ENCODE measurements at places on chromosomes 6 and 20. TPM values are rescaled to one million over a fixed set of nuclear protein-coding genes. Genes with fewer than 3 reads are reported as not detected.

Gene PXT1
- total RNA-seq = 0.29 TPM

Gene ADGB
- not detected for total RNA-seq

Gene DAAM2
- not detected for total RNA-seq

Gene RBPJL
- total RNA-seq = not detected

Gene LAMA5
- total RNA-seq = 0.83 TPM

Gene SSTR4
- total RNA-seq = not detected

Gene ACOT8
- 26.5 TPM for total RNA-seq

Gene LAMP5
- total RNA-seq = not detected

- DNase-seq = no peak
These were observed 12.6 kb downstream of the ADTRP start for GRCh38 chr6:11766043-11766442.

GRCh38 chr6:28587746-28588075, 62.0 kb downstream of the GPX5 start:
- no peak for DNase-seq

DNA sequence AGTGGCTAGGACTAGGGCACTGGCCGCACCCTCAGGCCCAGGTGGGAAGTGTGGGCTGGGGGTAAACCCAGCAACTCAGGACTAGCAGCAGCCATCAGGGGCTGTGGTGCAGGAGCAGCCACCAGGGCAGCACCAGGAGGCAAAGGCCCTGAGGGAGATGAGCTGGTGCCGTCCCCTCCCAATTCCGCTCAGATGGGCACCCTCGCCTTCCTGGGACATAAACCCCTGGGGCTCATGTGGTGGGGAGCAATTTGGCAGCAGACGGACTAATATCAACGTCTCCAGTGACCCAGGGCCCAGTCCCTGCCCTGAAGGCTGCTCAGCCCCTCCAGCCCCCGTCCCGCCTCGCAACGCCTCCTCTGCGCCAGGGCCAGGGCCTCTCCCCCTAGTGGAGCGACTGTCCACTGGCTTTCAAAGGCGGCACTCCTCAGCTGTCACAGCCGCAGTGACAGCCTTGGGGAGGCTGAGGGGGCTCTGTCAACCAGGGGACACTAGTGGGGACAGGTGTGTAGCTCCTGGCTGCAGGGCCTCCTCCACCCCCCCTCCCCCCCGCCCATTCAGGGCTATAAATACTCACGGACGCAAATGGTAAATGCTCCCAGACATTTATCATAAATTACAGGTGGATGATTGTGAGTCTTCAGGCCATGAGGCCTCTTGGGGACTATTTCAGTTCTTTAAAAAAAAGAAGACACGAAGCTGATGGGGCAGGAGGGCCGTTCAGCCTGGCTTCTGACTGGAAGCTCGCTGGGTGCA, 349.9 kb downstream of the ZFAND3 start:
- no peak for DNase-seq

GRCh38 chr6:155364844-155365437, 50.7 kb upstream of the TFB1M start:
- no peak for DNase-seq

GRCh38 chr6:10564975-10565673, 44.0 kb downstream of the GCNT2 start:
- DNase-seq = no peak

DNA sequence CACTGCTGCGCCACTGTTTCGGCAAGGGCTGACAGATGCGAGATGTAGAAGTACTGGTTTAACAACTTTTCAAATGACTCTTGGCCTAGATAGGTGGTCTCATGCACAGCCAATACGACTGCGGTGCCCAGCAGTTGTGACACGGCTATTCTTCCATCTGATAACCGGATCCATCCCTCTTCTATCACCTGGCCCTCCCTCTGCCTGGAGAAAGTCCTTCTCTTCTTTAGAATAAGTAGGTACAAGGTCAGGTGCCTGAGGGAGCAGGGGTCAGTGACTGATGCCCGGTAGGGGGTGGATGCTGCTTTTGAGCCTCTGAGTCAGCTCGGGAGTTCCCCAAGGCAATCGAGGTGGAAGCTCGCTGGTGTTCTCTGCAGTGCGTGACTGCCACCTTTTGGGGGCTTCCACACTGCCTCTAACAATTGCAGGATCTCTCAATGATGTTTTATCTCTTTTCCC, 166.8 kb upstream of the GRIK2 start:
- no peak for DNase-seq

DNA sequence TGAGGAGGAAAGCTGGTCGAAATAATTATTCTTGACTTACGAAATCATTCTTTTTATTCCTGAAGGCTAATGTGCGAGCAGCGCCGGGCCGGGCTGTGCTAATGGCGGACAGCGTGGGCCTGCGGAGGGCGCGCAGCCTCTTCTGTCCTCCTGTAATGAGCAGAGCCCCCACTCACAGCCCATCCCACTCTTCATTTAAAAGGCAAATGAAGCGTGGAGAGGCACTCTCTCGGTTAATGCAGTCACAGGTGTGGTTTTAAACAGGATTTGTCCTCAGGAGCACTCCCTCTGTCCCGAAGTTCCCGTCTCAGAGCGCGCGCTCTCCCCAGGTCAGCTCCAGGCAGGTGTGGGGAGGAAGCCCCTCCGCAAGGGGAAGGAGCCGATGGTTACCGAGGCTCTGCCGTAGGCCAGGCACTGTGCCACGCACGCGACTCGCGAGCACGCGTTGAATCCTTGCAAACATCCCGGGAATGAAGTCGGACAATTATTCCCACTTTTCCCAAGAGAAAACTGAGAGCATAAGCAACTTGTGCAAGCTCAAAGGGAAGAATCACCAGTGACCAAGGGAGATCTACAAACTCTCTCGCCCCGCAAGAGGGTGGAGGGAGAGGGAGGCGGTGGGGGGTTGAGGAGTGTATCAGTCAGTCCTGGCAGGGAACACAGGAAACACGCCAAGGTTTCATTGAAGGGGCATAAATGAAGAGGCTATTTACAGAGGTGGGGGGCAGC, 35.5 kb upstream of the ZFAND3 start:
- no peak for DNase-seq

DNA sequence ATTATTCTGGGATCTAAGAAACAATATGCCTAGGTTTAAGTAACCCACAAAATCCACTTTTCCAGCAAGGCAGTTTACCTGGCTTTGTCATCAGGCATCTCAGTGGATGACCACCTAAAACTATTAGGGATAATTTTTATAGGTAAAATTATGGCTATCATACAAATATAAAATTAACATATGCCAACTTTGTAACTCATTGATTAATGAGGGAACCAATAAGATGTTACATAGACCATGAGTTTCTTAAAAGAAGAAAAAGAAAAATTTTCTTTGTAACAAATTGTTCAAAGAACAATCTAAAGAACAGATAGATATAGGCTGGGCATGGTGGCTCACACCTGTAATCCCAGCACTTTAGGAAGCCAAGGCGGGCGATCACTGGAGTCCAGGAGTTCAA, 49.7 kb upstream of the FILIP1 start:
- no peak for DNase-seq

DNA sequence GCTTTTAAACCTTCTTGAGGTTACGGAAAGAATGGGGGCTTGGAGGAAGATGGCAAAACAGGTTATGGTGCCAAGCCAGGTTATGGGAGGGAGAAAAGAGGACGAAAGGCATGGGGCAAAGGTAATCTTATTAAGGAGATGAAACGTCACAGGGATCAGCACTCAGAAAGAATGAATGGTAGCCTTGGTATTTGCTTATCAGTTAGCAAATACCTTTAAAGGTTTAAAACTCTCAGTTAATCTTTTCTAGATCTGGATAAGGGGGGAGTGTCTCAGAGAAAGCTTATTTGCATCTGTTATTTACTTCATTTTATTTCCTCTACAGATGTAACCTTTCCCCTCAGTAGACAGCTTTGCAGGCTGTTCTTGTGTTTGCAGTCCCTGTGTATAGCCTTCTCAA, 55.5 kb upstream of the EEF1E1 start:
- no peak for DNase-seq

GRCh38 chr6:13112921-13113320, 215.4 kb downstream of the TBC1D7 start:
- DNase-seq = no peak

- no peak for DNase-seq
These were observed 2.7 kb upstream of the COL9A3 start for GRCh38 chr20:62814060-62814708.

- DNase-seq = no peak
These were observed 8.3 kb downstream of the TBC1D7 start for GRCh38 chr6:13319891-13320564.
